ENCODE measurements at places on chromosomes 6 and 20. TPM values are rescaled to one million over a fixed set of nuclear protein-coding genes. Genes with fewer than 3 reads are reported as not detected.

RSPO4 gene
- not detected for total RNA-seq

XKR7 gene
- not detected for total RNA-seq

KCNG1 gene
- 2.8 TPM for total RNA-seq

APOM gene
- total RNA-seq, result 0.54 TPM

SEMG1 gene
- total RNA-seq, result not detected

MYBL2 gene
- 2.6 TPM for total RNA-seq

ELOVL2 gene
- not detected for total RNA-seq

ENPP5 gene
- total RNA-seq, result not detected

PRR18 gene
- total RNA-seq, result not detected

BFSP1 gene
- 1.8 TPM for total RNA-seq

CHRNA4 gene
- not detected for total RNA-seq

FAM83B gene
- total RNA-seq, result not detected

FOXF2 gene
- total RNA-seq, result under 0.01 TPM

PI3 gene
- not detected for total RNA-seq

All from dermis lymphatic vessel endothelial cell (primary cell).